ENCODE measurements at places on chromosomes 1 and 21.
A peak's percentile ranks its signal among the peaks of the same experiment; 100 is the strongest.

- no peak for DNase-seq
Observed at GRCh38 chr1:86218859-86219258, 62.3 kb upstream of the COL24A1 start.

DNA sequence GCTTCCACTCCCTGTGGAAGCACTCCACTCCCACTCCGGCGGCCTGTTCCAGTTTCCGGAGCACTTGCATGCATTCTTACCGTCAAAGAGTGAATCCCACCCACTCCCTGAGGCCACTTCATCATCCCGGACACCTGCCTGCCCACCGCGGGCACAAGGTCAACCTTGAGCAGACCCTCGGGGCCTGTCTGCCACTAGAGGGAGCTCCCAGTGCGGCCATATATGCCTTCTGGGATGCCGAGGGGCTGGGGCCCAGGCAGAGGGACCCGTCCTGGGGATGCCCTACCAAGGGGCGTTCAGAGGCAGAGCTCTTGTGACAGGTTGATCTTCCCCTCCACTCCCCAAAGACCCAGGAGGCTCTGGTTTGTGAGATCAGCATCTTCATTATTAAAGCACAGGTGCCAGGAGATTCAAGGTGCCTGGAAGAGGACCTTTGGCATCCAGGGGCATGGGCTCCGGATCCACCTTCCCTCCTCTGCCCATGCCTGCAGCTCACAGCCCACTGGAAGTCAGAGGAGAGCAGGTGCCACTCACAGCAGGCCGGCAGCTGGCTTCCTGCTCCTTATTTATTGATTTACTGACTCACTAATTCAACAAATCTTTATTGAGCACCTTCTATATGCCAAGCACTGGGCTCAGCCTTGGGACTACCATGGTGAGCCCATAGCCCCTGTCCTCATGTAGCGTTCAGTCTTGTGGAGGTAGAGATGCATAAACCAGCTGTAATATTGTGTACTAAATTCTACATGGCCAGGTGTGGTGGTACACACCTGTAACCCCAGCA lies 47.3 kb downstream of the UBIAD1 start:
- DNase-seq: no peak

DNA sequence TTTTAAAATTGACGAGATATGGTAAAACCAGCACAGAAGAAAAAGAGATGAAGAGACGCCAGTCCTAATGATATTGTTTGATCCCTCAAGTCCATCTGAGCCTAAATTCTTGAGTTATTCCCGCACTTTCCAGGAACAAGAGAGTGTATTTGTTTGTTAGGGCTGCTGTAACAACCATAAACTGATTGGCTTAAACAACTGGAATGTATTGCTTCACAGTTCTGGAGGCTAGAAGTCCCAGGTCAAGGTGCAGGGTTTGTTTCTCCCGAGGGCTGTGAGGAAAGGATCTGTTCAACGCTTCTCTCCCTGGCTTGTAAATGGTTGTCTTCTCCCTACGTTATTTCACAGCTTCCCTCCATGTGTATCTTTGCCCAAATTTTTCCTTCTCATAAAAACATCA lies 7.8 kb upstream of the EXO1 start:
- DNase-seq: no peak

GRCh38 chr1:226523646-226524406 lies 24.7 kb upstream of the STUM start:
- DNase-seq: no peak

- DNase-seq: no peak
Observed at GRCh38 chr1:153206631-153207030, 3.4 kb downstream of the LELP1 start.

DNA sequence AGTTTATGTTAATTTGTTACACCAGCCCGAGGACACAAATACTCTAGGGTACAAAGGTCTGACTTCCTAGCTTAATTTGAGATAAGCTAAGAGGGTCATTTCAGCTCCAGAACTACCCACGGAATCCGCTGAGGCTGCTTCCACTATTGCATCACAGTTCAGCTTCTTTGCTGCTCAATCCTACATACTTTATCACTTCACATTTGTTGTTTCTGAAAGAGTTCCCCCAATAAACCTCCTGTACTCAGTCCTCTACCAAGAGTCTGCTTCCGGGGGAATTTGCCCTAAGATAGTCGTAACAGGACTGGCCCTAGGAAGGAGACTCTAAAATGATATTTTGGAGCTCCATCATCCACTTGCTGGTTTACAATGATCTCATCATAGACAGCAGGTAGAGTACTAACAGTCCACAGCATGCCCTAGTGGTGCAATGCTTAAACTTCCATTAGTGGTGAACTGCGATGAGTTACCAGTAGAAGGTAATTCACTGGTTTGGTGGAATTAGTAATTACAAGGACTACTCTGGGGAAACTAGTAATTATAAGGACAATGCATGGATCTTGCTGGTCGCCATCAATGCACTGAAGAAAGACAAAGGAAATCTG lies 229.3 kb downstream of the USH2A start:
- no peak for DNase-seq

DNA sequence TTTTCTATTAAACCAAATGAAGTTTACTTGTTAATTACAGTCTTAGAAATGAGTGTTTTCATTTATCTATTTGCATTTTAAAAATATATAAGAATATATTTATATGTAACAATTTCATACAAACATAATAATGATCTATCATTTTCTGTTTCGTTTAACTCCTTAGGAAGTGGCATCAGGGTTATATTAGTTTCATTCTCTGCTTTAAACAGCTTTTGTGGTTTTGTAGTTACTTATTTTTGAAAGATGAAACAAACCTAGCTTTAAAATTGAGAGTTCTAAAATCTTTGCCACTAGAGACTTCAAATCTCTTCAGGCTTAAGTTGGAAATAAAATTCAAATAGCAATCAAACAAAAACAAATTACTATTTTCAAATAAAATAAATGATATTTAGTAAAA lies 2110.6 kb downstream of the MRPL39 start:
- no peak for DNase-seq

- no peak for DNase-seq
Observed at GRCh38 chr1:6969762-6970161, 184.5 kb downstream of the CAMTA1 start.

DNA sequence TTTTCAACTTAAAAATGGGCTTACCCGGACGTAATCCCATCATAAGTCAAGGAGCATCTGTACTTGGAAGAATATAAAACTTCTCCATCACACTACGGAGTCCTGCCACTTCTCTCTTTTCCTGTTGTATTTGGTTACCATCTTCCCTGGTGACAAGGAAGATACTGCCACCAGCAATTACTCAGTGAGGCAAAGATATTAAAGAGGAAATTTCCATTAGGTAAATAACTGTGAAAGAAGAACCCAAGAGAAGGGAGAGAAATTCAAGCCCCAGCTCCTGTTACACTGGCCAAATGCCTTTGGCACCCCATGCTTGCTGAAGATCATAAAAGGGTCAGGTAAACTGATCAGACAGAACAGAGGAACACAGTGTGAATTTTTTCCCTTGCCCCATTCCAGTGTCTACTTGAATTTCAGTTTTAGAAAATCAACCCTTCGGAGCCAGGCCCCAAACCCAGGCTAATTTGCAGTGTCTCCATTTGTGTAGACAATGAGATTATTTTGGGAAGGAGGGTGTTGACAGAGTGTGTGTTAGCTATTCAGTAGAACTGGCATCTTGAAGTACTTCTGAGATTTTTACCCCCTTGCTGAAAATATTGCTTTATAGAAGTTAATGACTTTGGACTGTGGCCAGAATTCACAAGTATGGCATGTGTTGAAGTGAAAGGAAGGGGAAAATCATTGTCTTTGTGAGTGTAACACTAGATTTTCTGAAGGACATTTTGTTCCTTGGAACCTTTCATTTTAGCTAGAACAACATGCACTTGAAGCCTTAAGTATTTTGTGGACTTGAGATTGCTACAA lies 167.1 kb downstream of the DHRS3 start:
- DNase-seq: no peak

DNA sequence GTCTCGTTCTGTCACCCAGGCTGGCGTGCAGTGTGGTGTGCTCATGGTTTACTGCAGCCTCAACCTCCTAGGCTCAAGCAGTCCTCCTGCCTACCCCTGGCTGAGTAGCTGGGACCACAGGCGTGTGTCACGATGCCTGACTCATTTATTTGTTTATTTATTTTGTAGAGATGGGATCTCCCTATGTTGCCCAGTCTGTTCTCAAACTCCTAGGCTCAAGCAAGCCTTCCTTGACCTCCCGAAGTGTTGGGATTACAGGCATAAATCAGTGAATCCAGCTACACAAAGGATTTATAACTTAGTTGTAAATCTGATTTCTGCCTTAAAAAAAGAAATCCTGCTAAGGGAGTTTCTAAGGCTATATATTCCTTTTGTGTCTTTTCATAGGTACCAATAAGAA lies 30.5 kb upstream of the ZNF496 start:
- DNase-seq: no peak

GRCh38 chr1:223228201-223228600 lies 85.2 kb upstream of the TLR5 start:
- DNase-seq: no peak

GRCh38 chr1:183148599-183148998 lies 37.5 kb upstream of the LAMC2 start:
- DNase-seq: peak; percentile 56

DNA sequence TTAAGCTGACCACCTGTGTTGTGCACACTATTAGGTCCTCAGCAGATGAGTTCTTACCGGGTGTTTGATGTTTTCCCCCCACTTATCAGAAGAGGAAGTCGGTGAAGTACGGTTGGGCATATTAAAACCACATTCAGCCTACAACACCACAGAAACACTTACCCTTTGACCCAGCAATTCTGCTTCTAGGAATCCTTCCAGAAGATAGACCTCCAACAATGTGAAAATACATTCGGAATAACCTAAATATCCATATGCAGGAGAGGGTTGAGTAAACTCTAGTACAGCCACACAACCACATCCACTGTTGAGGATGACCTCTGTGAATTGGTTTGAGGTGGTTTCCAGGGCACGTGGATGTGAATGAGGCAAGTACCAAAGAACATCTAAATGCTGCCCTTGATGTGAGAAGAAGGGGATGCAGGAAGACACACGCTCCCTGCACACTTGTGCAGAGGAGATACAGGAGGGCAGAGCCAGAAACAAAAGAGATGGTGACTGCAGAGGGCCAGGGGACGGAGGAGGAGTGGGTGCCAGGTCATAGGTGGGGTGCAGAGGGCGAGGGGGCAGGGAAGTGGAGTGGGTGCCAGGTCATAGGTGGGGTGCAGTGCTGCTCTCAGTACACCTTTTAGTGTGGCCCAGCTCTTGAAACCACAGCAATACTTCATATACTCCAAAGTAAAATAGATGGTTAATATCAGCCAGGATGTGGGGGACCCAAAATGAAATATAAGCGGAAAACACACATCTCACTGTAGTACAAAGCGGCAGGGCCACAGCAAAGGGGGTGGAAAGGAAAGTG lies 12.8 kb downstream of the ADARB1 start:
- DNase-seq: no peak

GRCh38 chr1:175192111-175192629 lies 406 bp downstream of the KIAA0040 start:
- DNase-seq: peak; percentile 32

All from umbilical cord (tissue), 2 donors.